ENCODE measurements at places on chromosomes 11 and 22. TPM values are rescaled to one million over a fixed set of nuclear protein-coding genes. Genes with fewer than 3 reads are reported as not detected.

KRTAP5-7 gene
- not detected for total RNA-seq

CDON gene
- total RNA-seq = 1.9 TPM

LMF2 gene
- total RNA-seq = 39.4 TPM

PHETA2 gene
- total RNA-seq = 3.1 TPM

SHISAL1 gene
- 0.10 TPM for total RNA-seq

KCNE3 gene
- 2.8 TPM for total RNA-seq

CLDN25 gene
- total RNA-seq = not detected

C11orf87 gene
- not detected for total RNA-seq

C1QTNF6 gene
- total RNA-seq = 1.00 TPM

C22orf31 gene
- not detected for total RNA-seq

PAMR1 gene
- total RNA-seq = 1.4 TPM

ISX gene
- total RNA-seq = not detected

TMEM25 gene
- total RNA-seq = 2.5 TPM

CREB3L1 gene
- total RNA-seq = 0.68 TPM

CACNA1I gene
- total RNA-seq = not detected

TUBA8 gene
- 86.7 TPM for total RNA-seq

SMTNL1 gene
- 52.7 TPM for total RNA-seq

IGSF9B gene
- 0.07 TPM for total RNA-seq

OR5A2 gene
- not detected for total RNA-seq

PANX3 gene
- total RNA-seq = not detected

JOSD1 gene
- 47.4 TPM for total RNA-seq

TREH gene
- not detected for total RNA-seq

SLC22A12 gene
- not detected for total RNA-seq

C22orf15 gene
- total RNA-seq = not detected

WNT11 gene
- total RNA-seq = 3.3 TPM

BACE1-AS gene
- total RNA-seq = 10.5 TPM

HEPN1 gene
- not detected for total RNA-seq

OPCML gene
- not detected for total RNA-seq

CCDC188 gene
- not detected for total RNA-seq

NRGN gene
- total RNA-seq = not detected
